ENCODE measurements at places on chromosomes 1 and 21.

GRCh38 chr1:182279302-182279701 lies 112.3 kb downstream of the GLUL start:
- DNase-seq = no peak

DNA sequence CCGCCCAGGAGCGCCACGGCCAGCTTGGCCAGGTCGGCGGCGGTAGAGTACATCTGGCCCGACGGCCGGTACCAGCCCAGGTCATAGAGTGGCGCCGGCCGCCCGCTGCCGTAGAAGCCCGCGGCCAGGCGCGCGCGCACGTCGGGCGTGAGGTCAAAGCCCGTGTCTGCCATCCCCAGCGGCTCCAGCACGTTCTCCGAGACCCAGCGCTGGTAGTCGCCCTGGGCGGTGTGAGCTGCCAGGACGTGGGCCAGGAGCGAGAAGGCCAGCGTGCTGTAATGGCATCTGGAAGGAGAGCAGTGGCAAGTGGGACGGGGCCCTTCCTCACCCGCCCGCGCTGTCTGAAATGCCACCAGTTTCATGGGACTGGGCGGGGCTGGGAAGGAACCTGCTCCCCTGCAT lies 18.9 kb downstream of the LACTBL1 start:
- DNase-seq = no peak

- peak; percentile 69 for DNase-seq
These were observed 71.8 kb upstream of the MACF1 start for GRCh38 chr1:39132505-39133339.

GRCh38 chr1:231969076-231969475 lies 342.5 kb downstream of the DISC1 start:
- no peak for DNase-seq

DNA sequence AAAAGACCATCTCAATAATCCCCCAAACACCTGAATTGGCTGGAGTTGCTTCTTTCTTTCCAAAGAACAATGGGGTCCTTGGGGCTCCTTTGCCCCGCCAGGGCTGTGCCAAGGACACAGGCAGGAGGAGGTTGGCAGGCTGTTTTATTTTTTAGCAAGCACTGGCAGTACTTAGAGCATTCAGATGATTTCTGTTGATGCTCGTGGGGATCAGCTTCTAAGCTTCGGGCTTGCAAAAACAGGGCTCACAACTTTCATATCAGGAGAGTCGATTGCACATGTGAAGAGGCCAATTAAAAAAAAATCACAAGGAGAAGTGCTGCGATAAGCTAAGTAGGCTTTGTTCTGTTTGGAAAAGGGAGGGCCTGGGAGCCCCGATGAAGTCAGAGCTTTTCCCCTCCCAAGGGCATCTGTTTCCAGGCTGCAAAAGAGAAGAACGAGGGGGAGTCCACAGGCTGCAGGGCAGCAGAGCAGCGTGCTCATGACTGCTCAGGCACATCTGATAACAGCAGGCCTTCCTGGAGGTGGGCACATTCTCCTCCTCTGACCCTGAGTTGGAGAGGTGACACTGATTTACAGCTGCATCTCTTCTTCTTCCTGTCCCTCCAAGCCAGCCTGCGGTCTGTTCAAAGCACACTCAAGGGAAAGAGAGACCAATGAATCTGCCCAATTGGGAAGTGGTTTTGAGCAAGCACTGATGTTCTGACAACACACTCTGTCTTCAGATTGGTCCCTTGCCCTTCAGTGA lies 27.3 kb upstream of the BCAR3 start:
- DNase-seq = no peak

DNA sequence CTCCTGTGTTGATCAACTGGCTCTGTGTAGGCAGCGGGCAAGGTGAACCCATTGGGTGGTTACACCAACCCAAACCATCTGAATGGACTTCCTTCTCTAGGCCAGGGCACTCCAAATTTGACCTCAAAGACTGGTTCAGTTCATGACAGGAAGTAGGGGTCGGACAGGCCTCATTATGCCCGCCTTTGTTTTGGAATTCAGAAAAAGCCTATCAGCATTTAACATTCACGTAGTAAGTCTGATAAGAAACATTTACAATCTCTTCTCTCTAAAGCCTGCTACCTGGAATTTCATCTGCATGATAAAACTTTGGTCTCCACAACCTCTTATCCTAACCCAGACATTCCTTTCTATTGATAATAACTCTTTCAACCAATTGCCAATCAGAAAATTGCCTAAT lies 97.1 kb upstream of the ETV3 start:
- DNase-seq = no peak

- peak; percentile 93 for DNase-seq
These were observed 50.7 kb downstream of the JAK1 start for GRCh38 chr1:64915381-64916274.

- DNase-seq = no peak
These were observed 49.1 kb downstream of the CAMTA1 start for GRCh38 chr1:6834366-6834765.

GRCh38 chr1:3312898-3313575 lies 141.4 kb upstream of the ARHGEF16 start:
- DNase-seq = peak; percentile 99

- peak; percentile 31 for DNase-seq
These were observed 90.6 kb downstream of the ATP6V1G3 start for GRCh38 chr1:198449727-198450433.

- DNase-seq = no peak
These were observed 32.4 kb upstream of the PTGFRN start for GRCh38 chr1:116877141-116877818.

DNA sequence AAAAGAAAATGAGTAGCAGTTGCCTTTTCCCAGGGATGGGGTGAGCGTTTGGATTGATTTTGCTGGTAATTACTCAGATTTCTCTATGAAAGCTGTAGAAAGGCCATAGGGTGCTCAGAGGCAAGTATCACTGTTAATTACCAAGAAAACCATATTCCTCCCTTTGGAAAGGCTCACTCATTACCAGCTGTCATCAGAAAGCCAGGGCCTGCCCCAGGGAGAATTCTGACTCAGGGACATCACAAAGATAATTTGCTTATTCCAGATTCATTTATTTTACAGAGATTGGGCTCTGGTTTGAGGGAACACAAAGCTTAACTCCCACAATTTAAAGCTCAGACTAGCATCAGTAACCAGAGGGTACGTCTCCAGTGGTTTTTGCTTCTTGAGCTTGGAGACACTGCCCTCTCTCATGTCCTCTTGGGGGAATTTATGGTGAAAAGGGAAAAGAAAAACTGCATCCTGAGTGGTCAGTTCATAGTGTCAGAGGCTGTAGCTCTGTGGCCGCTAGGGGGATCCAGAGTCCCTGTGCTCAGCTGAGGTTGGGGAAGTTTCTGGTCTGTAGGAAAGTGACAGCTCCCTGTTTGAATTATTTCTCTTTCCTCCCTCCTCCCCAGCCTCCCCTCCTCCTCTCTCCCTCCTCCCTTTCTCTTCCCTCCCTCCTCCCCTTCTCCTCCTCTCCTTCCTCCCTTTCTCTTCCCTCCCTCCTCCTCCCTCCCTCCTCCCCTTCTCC lies 204.3 kb downstream of the KCNJ6 start:
- DNase-seq = peak; percentile 71

DNA sequence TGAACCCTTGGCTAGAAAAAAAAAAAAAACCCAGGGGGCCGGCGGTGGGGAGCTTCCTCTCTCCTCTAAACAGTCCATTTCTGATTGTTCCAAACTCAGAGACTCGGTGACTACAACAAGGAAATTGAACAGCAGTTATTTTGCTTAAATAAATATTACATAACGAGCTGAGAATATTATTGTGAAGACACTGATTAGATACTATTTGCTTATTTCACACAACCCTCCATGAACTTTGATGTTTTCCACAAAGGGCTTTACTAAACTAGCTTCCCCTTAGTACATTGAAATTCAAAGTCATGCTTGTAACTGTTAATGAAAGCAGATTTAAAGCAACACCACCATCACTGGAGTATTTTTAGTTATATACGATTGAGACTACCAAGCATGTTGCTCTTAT lies at the start of gene CFHR5:
CFHR5 (plus strand) TSS at position 279 of the 400 bp plus-strand sequence; CDS start at position 388, 109 bp downstream.
- DNase-seq = no peak

DNA sequence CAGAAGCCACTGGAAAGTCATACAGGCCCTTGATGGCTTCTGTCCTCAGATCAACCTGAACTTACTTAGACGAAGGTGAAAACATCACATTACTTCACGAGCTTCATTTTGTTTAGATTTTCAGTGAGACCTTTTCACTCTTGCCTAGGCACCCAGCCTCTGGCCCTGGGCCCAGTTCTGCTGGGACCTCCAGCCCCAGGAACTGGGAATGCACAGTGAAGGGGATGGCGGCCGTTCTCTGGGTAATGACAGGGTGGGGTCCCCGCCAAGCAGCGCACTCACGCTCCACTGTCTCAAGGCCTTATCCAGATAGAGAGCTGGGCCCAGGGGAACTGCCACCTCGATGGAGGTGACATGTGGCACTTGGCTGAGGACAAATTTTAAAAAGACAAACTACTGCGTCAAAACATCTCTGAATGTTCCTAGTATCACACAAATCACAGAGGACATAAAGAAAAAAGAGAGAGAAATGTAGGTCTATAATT lies 54.8 kb downstream of the NPHP4 start:
- no peak for DNase-seq

- no peak for DNase-seq
These were observed 171.1 kb upstream of the CSF3R start for GRCh38 chr1:36653850-36654249.

DNA sequence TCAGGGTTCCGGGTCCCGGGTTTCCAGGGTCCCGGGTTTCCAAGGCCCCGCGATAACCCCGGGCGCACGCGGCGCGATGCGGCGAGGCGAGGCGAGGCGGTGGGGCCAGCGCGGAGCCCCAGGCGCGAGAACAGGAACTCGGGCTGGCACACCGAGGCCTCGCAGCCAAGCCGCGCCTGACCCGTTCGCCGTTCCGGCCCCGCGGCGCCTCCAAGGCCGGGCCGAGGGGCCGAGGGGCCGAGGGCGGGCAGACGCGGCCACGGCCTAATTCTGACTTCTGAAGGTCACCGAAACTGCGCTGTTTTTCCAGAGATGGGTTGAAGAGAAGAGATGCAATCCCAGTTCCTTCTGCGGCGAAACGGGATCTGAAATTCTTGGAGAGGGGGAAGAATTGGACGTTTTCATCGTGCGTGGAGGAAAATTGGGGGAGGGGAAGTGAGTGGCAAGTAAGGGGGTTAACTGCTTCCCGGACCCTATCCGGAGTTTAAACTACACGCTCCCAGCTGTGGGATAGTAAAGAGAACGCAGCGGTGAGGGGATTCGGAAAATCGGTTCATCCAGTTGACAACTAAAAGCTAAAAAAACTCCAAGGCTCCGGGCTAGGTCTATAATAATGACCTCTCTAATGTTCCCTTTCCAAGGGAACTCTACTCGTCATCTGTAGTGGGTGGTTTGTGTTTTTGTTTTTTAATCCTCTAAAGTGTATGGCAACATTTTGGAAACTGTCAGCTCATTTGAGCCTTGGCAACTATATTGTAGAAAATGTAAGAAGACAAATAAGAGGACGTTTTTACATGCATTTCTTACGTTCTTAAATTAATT lies 8.2 kb downstream of the TBX15 start:
- no peak for DNase-seq

All from brain microvascular endothelial cell (primary cell).